ENCODE measurements at places on chromosomes 7 and 10.

DNA sequence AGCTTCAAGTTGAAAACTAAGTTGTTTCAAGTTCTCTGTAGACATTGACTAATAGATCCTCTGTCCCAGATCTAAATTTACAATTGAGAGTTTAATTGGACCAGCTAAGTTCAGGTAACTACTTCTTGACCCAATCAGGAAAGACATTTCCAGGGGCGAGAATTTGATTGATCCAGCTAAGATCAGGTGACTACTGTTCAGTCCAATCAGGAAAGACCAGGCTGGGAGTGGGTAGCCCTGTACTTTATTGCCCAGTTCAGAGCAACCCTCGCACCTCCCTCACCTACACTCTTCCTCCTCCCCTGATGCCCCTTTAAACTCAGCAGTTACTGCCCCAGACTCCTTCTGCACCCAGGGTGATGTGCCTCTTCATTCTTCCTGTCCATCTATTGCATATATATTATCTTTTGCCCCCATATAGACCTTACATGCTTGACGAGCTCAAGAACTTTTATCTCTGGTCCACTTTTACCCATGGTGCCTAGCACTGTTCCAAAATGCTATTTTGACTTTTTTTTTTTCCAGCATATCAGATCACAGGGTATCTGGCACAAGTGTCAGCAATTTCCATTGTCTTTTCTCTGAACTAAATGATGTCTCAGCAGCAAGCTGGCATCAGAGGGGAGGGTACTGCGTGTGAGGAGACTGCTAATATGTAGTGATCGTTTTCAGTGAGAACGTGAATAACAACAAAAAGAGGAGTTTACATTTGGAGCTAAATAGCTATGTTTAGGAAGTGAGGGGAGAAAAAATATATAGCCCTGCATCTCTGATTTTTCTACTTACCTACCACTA, 169.4 kb downstream of the KIAA1217 start:
- DNase-seq = no peak

DNA sequence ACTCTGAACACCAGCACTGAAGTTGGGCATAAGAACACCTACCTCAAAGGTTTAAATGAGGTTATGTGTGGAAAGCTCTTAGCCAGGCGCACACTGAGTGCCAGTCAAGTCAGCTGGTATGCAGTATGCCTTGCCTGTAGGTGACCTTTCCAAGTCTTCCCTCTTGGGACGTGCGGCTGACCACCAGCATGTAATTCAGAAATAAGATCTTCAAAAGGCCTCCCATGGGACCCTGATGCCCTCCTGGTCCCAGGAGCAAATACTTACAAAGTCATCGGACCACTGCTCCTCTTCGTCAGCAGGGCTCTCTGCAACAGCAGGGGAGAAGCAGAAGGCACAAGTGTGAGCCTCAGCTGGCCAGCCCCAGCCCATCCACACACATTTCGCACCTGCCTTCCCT, 40.8 kb downstream of the BLNK start:
- no peak for DNase-seq

GRCh38 chr10:26857991-26858706, 2.6 kb downstream of the ABI1 start:
- no peak for DNase-seq

DNA sequence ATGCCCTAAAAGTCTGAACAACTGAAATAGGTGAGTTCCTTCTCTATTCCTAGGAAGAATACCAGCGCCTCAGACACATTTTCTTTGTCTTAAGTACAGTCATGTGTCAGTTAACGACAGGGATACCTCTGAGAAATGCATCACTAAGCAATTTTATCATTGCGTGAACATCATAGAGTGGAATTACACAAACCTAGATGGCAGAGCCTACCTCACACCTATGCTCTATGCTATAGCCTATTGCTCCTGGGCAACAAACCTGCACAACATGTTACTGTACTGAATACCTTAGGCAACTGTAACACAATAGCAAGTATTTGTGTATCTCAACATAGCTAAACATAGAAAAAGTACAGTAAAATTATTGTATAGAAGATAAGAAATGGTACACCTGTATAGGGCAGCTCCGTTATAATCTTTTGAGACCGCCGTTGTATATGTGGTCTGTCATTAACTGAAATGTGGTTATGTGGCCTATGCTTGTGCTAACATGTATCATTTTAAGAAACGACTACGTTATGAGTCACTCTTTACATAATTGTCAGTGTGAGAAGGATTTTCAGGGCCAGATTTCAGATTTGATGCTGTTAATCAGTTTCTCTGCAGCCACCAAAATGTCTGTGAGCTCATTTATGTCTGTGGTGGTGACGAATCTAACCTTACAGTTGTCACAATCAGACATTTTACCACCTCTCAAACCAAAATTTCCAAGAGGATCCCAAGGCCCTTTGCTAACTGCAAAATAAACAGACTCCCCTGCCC, 66.1 kb upstream of the STK17A start:
- DNase-seq = no peak

DNA sequence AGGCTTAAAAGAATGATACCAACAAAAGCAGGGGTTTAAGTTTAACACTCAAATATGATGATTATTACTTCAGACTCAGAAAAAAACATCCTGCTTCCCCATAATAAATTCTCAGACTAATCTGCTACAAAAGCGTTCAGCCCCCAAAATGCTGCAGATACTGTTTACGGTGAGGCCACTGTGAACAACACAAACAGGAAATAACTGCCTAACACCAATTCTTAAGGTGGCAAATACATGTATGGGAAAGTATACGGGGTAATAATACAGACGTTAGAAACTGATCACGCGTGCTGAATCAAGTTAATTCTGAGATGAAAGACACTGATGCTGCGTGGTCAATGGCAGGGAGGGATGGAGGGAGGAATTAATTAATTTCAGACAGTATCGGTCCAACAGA, 62.0 kb upstream of the RHEB start:
- no peak for DNase-seq

All from stimulated activated CD4-positive, alpha-beta T cell treated with anti-CD3 and anti-CD28 coated beads, Interleukin-15, amount 100 ng/mL, for 1 hour (primary cell).